ENCODE measurements at places on chromosomes 2 and 18.
A peak's percentile ranks its signal among the peaks of the same experiment; 100 is the strongest.

- no peak for DNase-seq
Measured at GRCh38 chr2:43566461-43566729, 29.4 kb downstream of the THADA start.

- no peak for DNase-seq
Measured at GRCh38 chr18:46566111-46566510, 90.9 kb downstream of the LOXHD1 start.

- DNase-seq, result no peak
Measured at GRCh38 chr2:122531290-122532071, 776.0 kb downstream of the TSN start.

DNA sequence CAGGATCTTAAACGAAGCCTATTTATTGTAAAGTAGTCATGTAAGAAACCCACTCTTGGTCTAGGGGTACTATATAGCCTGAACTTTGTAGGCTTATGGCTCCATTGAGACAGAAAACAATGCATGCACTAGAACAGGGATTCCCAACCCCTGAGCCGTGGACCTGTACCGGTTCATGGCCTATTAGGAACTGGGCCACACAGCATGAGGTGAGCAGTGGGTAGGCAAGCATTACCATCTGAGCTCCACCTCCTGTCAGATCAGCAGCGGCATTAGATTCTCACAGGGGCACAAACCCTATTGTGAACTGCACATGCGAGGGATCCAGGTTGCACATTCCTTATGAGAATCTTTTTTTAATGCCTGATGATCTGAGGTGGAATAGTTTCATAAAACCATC lies 59.2 kb downstream of the ROCK1 start:
- no peak for DNase-seq

- peak; percentile 89 for DNase-seq
Measured at GRCh38 chr2:150485871-150486538, 1.5 kb downstream of the RND3 start.

GRCh38 chr18:48569915-48570264 lies 31.1 kb downstream of the CTIF start:
- DNase-seq, result no peak

GRCh38 chr2:181047829-181048228 lies 67.4 kb downstream of the UBE2E3 start:
- DNase-seq, result no peak

GRCh38 chr2:85997017-85997970 lies 108.4 kb downstream of the POLR1A start:
- DNase-seq, result peak; percentile 71

- peak; percentile 73 for DNase-seq
Measured at GRCh38 chr2:104332731-104333130, 521.2 kb upstream of the POU3F3 start.

DNA sequence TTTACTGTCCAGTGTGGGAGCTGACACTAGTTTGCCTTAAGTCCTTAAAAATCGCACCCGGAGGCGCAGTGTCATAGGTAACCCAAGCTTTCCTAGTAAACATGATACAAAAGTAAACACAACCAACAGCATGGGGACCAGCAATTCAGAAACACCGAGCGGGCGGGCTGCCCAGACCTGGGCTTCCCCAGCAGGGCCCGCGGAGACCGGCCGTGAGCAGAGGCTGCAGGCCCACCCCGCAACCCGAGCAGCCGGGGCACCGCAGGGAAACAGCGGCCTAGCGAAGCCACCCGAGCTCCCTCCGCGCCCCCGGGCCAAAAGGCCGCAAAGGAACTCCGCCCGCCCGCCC lies 296 bp downstream of the TTC21B start:
- no peak for DNase-seq

DNA sequence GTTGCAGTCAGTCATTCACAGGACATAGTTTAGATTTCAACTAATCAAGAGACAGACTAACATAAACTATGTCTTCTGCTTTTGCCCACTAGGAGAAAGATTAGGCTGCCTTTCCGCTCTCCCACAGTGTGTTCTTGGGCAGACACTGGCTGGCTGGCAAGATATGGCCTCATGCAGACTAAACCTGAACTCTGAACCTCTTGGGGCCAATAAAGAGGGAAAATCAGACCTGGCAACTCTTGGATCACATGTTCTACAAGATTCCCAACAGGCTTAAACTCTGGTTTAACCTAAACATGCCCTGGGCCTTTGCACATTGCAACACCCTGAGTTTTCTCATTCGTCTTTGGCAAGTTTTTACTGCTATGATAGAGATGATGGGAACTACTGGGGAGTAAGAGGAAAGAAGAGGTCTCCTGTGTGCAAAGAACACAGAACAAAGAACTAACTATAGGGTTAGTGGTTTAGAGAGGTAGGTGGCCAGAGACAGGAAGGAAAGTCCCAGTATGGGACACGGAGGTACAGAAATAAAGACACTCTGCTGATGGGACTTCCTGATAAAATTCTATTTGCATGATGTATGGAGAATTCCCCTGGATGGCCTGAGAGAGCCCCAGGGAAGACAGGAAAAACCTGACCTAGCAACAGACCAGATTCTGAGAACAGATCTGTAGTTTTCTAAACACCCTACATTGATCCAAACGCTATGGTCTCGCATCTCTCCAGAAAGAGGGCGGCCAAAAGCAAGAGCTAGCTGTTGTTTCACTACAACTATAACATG lies 2.0 kb upstream of the ATRAID start:
- DNase-seq, result no peak

DNA sequence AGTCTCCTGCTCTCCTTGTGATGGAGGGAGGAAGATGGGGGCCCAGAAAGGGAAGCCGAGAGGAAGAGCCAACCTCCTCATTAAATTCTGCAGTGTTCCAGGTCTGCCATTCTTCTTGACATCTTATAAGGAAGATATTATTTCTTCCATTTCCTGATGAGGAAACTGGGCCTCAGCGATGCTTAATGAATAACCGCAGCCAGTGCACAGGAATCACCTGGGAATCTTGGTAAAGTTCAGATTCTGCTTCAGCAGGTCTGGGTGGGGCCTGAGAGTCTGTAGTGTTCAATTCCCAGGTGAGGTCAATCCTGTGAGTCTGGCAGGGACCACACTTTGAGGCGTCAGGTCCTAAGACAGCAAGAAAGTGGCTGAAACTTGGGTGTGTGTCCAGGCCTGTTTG lies 17.3 kb downstream of the PCARE start:
- no peak for DNase-seq

DNA sequence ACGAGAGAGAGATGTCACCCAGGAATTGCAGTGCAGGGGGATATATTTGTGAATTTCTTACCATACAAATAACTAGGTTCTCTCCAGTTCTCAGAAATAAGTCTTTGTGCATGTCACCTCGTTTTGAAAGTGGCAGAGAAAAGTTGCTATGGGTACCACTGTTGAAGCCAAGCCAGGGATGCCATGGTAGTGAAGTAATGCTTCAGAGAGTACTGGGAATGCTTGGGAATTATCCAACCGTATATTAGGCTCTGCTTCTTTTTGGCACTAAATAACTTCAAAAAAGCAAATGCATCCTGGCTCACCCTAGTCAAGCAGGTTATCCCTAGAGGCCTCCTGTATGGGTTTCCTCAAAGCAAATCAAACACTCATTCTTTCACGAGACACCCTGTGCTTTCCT lies 50.7 kb upstream of the DDX18 start:
- DNase-seq, result no peak

- no peak for DNase-seq
Measured at GRCh38 chr18:31049189-31049588, 6.6 kb upstream of the DSC3 start.

DNA sequence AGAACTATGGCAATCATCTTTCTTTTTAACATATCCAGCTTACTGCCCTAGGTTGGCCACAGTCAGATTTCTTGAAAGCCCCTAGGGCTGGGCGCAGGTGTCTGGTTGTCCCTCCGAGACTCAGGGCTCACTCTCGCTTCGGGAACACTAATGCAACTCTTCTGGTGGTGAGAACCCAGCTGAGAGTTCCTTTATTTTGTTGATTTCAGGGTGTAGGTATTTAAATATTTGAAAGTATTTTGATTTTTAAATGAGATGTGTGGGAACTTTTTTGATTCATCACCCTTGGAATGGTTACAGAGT lies 40.7 kb downstream of the INPP4A start:
- DNase-seq, result no peak

GRCh38 chr18:8814206-8814605 lies 108.8 kb downstream of the MTCL1 start:
- DNase-seq, result peak; percentile 78

- DNase-seq, result no peak
Measured at GRCh38 chr2:169007941-169008340, 23.2 kb downstream of the ABCB11 start.

DNA sequence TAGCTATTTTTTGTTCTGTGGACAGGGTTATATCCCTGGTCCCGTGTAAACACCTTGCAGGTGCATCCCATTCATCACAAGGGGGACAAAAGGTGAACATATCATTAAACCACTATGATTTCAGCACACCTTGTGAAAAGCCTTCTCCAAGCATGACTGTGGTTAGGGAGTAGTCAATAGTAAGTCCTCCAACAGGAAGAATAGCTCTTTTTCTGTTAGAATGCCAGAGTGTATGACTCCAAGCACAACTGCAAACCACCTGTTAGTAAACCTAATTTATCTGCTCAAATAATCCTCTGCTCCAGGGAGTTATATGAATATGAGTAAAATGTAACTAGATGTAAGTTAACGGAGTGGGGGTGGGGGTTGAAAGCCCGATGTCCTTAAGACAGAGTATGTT lies 240.5 kb downstream of the AGPS start:
- DNase-seq, result no peak

DNA sequence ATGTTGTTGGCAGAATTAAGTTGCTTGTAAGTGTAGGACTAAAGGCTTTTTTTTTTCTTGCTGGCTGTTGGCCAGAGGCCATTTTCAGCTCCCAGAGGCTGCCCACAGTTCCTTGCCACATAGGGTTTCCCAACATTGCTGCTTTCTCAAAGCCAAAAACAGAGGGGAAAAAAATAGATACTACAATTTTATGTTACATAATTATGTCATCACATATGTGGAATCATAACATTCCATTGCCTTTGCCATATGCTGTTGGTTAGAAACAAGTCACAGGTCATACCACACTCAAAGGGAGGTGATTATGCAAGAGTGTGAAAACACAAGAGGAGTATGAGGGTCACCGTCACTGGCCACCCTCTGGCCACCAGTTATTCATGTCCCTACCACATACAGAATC lies 154.5 kb downstream of the RTN4 start:
- DNase-seq, result peak; percentile 63

DNA sequence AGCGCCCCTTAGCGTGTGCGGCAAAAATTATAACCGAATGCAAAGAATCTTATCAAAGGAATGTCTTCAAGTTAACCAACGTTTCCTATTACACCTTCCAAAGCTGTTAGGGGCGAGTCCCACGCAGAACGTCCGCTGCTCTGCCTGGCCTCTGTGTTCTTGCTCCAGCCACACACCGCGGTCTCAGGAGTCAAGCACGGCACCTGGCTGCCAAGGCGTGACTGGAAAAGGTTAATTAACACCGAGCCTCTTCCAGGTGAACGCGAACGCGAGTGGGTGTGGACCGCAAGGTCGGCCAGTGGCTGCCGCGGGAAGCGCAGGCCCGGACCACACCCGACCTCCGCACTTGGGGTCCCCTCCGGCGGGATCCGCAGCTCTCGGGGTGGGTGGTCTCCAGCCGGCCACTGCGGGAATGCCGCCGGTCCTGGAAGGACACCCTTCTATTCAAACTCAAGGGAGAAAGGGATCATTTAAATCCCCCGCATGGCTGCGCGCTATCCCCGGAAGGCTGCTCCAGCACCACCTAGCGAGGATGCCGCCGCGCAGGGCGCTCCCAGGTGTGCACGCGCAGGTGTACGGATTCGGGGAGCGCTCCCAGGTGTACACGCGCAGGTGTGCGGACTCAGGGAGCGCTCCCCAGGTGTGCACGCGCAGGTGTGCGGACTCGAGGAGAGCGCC lies 830 bp downstream of the CYB5A start:
- DNase-seq, result no peak

DNA sequence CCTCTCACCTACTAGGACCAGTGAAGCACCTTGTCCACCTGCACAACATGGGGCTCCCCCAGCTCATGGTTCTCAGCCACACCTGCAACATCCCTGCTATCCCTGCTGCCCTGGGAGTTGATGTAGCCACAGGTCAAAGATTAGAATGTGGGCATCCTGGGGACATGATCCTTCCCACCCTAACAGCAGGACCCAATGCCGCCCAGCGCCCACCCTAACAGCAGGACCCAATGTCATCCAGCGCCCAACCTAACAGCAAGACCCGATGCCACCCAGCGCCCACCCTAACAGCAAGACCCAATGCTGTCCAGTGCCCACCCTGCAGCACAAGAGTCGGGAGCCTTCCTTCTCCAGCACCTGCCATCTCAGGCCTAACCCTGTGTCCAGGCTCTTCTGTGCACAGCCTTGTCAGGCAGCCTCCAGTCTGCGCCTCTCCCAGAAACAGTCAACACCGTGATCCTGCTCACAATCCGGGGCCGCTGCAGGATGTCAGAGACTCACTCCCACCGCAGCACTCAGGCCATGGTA lies 237.3 kb upstream of the SALL3 start:
- no peak for DNase-seq

DNA sequence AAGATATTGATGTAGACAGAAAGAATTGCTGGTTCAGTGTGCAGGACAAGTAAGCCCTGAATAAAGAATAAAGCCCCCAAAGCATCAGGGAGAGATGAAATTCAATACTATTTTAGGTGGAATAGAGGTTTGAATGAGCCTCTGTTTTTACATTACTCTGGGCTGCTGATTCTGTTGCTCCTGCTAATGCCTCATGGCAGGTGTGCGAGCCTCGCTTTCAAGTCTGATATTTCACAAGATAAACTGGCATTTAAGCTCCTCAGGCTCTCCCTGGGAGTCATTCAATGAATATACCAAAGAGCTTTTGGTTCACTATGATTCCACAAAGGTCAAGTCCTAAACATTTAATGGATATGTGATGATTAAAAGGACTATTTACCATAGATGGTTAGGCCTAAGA lies 601.0 kb upstream of the SLC39A10 start:
- no peak for DNase-seq

GRCh38 chr2:30465171-30465545 lies 18.1 kb downstream of the LCLAT1 start:
- DNase-seq, result no peak

- DNase-seq, result peak; percentile 46
Measured at GRCh38 chr2:224650815-224651439, 65.2 kb downstream of the CCDC195 start.

DNA sequence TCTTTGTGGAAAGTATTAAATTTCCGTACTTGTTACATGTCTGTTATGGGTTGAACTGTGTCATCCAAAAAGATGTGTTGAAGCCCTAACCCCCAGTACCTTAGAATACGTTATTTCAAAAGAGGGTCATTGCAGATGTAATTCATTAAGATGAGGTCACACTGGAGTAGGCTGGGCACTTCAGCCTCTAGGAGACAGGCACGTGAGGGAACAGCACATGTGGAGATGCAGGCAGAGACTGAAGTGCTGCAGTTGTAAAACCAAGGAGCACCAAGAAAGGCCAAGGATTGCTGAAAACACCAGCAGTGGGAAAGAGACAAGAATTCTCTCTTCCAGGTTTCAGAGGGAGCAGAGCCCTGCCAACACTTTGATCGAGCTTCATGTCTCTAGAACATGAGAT lies 4.6 kb upstream of the RHBDD1 start:
- no peak for DNase-seq

GRCh38 chr2:165718610-165719210 lies 75.3 kb downstream of the GALNT3 start:
- no peak for DNase-seq
